NCI-H69 (cell line): ENCODE measurements at places on chromosomes 2 and 18.
A peak's percentile ranks its signal among the peaks of the same experiment; 100 is the strongest.

DNA sequence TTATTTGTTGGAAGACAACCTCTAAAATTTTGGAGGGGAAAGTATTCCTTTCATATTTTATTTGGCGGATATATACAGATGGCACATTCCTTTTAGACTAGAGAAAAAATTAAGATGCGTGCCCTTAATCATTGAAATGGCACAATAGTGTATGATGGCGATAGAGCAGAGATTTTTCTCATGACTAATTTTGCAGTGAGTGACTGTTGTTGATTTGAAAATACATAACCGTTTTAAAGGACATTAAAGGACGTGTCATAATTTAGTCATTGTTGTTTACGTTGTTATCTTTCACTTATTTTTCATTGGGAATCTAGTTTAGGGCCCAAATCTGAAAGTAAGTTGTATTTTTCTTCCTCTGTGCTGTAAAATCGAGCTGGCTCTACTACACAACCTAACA lies 61.7 kb downstream of the CERS6 start:
- no peak for DNase-seq

GRCh38 chr18:63336366-63337099 lies 17.0 kb upstream of the BCL2 start:
- no peak for DNase-seq

DNA sequence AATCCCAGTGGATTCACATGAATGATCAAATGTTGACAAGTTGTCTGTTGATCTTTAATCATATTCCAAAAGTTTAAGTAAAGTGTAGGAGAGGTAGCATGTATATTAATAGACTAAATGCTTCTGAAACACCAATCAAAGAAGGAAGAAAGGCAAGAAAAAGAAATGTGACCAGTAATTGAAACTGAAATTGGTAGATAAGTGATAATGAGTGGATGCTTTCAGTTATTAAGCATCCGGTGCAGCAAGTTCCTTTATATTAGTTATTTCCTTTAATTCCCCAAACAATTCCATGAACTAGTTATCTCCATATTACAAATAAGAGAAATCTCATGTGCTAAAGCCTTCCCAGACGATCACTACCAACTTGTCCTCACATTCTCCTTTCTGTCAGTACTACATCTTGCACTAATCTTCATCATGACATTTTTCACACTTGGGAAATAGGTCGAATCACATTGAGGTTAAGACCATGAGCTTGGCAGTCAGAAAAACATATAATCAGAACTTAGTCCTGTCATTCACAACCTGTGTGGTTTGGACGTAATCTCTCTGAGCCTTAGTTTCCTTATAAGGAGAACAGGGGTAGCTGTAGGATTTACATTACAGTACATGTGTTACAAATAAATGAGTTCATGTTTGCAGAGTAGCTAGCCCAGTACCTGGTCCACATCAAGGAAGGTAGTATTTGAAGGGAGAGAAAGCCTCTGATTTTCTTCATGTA lies 182.1 kb downstream of the NOL4 start:
- DNase-seq, result peak; percentile 52

- DNase-seq, result no peak
Observed at GRCh38 chr2:98730707-98731040, 258 bp downstream of the MGAT4A start.

GRCh38 chr2:209094221-209094620 lies 329.6 kb upstream of the MAP2 start:
- DNase-seq, result no peak

GRCh38 chr2:84970210-84970867 lies 622 bp upstream of the KCMF1 start:
- DNase-seq, result peak; percentile 80

DNA sequence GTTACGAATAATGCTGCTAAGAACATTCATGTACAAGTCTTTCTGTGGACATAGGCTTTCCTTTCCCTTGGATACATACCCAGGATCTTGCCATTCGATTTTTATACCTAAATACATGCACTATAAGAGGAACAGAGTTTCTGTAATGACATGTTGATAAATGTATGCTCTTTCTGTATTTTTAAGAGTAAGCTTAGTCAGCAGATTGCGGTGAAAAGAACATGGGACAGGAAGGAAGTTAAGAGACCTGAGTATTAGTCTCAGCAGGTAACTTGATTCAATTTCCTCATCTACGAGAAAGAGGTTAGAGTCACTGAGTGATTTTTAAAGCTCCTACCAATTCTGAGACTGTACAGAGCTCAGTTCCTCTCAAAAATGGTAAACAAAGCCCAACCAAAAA lies 2.6 kb upstream of the TLK1 start:
- no peak for DNase-seq

DNA sequence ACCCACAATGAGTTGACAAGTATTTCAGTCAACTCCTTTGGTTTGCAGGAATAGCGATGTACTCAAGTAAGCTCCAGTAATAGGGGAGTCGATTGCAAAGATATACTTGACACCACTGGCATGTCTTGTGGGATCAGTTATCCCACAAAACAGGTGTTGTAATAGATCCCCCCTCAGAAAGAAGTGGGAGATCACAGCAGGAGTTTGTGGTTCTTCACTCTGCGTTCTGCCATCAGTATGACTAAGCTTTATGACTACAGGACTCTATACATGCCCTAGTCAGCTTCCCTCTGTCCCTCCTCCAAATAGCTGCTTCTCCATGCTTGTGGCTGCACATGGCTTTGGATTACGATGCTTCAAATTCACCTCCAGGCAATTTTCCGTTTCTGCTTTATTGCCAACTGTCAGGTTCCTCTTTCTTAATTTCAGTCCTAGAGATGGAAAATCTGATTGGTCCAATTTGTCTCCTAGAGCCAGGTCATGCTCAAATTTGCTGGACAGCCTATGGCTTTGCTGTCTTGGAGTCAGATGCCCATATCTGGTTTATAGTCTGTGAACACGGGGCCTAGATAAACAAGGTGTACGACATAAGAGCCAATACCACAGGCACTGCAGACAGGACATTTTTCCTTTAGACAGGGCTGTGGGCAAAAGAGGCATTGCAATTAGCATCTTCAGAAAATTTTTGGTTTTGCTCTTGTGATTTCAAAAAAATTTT lies 221.7 kb downstream of the PAX3 start:
- DNase-seq, result peak; percentile 1

DNA sequence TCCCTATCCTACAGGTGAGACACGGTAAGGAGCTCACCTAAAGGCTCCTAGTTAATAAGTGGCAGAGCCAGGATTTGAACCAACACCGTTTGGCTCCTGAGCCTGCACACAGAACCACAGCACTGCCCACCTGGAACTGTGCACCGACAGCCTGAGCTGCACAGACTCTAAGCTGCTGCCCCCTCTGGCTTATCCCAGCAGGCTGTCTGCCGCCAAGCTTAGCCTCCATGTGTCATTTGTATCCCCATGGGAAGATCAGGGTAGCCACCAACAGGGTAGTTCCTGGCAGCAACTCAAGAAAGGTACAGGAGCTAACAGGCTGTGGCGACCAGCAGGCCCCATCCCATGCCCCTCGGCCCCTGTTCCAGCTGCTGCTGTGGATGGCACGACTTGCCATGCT lies 135.7 kb downstream of the LRRC30 start:
- peak; percentile 25 for DNase-seq

DNA sequence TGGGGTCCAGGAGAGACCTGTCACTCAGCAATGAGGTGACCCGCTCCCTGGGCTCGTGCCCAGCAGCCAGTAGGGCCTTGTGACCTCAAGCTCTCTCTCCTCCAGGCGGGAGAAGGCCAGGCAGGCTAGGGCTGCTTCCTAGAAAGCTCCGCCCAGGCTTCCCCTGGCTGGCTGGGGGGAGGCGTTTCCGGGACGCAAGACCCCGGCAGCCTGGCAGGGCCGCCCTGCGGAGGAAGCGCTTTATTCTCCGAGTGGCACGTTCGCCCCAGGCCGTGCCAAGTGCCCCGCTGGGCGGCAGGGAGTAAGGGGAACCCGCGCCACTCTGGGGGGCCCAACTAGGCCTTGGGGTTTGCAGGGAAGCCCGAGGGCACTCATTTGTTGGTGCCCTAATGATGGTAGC lies 21.2 kb upstream of the EPAS1 start:
- peak; percentile 5 for DNase-seq

GRCh38 chr2:84527137-84528129 lies 11.1 kb downstream of the DNAH6 start:
- DNase-seq, result no peak
